ENCODE measurements at places on chromosomes 2 and 18.

- DNase-seq: no peak
These were observed 74.9 kb downstream of the INO80D start for GRCh38 chr2:206011018-206011614.

GRCh38 chr2:238512247-238512867 lies 85.6 kb downstream of the ASB1 start:
- no peak for DNase-seq

DNA sequence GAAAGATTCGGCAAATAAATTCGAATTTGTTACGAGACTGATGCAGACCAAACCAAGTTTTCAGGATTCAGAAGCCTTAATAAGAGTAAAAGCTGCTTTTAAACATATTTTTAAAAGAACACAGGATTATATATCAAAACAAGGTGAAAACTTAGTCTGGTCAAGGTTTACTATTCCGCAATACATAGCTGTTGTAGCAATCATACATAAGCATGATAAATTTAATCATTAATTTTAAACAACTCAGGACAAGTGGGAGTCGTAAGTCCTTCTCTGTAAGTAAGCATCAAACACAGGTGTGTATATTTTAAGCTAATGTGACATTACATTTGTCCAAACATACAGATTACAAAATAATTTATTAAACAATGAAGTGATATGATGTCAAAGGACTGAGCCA lies 57.7 kb downstream of the PUM2 start:
- no peak for DNase-seq

GRCh38 chr2:98269830-98270229 lies 76.4 kb upstream of the CNGA3 start:
- DNase-seq: no peak

DNA sequence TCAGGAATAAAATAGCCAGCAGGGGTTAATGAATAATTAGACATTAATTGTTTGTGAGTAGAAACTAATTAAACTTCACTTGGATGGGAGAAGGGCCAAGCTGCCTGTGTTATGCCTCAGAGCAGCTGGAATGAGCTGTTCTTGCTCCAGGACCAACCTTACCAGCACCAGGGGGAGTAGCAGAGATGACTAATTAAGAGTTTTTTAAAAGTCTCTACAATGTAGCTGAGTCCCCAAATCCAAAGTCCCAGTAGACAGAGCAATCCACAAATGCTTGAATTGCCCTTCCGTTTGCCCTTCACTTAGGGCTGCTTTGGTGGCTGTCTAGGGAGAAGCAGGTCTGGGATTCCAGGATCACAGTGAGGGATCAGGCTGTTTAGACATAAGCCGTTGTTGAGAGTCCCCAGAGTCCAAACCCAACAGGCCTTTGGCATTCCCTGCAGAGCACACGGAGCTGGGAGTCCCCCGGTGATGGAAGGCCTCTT lies 59.4 kb downstream of the RHOB start:
- no peak for DNase-seq

- DNase-seq: no peak
These were observed 170.6 kb downstream of the DNAH6 start for GRCh38 chr2:84686783-84687476.

- no peak for DNase-seq
These were observed 58.3 kb downstream of the LAMA1 start for GRCh38 chr18:7059276-7059675.

DNA sequence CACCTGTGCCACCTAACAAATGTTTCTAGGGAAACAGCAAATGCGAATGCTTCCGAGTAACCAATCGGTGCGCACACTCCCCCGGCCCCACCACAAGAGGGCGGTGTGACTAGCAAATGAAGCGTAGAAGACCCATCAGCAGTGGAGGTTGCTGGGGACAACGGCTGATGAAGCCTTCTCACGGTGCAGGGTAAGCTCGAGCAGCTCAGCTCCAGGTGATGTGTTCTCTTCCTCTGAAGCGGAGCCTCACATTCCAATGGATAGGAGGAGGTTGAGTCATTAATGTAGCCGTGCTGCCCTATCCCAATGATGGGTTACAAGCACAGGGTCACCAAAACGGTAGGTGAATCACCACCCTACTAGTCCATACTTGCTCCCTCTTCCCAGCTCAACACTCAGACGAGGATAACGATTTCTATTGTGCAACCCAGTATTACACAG lies 127.6 kb upstream of the TWIST2 start:
- DNase-seq: peak; percentile 35

GRCh38 chr2:155733091-155733853 lies 599.2 kb downstream of the NR4A2 start:
- no peak for DNase-seq

GRCh38 chr18:48891721-48892120 lies 59.0 kb downstream of the SMAD7 start:
- no peak for DNase-seq

- no peak for DNase-seq
These were observed 98.1 kb downstream of the COL6A3 start for GRCh38 chr2:237315829-237316225.

DNA sequence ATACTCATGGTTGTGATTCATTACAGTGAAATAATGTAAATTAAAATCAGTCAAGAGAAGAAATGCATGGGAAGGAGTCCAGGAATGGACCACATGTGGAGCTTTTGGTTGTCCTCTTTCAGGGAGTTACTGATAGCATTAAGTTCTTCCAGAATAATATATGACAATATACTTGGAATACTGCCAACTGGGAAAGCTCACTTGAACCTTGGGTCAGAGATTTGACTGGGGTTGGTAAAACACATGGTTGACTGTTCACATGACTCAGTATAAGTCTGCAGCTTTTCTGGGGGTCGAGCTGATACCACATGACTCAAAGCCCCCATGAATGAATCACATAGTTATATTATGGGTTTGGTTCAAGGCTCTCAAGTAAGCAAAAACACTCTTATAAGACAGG lies 1109.0 kb upstream of the CHAC2 start:
- DNase-seq: no peak

DNA sequence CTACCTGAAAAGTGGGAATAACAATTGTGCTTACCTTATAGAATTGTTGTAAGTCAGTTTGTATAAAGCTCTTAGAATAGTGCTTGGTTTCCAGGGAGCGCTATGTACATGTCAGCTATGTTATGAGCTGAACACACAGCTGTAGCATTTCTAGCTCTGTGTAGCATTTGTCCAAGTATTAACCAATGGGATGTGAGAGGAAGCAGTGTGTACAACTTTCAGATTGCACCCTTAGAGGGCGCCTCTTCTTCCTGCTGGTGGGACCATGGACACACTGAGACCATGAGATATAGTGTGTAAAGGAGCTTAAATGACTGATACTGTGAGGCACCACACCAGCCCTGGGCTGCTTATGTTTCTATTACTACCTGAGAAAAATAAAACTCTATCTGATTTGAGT lies 380.2 kb downstream of the LNPK start:
- DNase-seq: no peak

DNA sequence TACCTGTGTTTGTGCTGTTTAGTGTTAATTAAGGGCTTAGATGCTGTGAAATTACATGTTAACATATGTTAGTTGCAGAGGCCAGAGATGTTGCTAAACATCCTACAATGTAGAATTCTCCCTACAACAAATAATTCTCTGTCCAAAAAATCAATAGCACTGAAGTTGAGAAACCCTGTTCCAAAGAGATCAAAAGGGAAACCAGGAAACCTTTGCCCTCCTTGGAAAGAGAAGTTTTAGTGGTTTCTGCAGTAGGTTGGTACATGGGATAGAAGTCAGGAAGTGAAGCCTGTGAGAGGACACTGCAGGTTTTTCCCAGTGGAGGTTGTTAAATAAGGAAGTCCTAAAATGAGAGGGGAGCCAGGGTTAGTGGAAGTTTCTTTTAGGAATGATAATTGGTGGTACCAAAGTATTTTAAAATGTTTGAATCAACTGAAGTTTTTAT lies 6.3 kb upstream of the RMDN2 start:
- DNase-seq: no peak
